ENCODE measurements at places on chromosomes 11 and 22.
A peak's percentile ranks its signal among the peaks of the same experiment; 100 is the strongest.

GRCh38 chr22:33232071-33232470 is 173.9 kb upstream of the SYN3 start:
- no peak for DNase-seq

- DNase-seq = no peak
Measured at GRCh38 chr11:127061947-127062346, 61.4 kb upstream of the KIRREL3 start.

DNA sequence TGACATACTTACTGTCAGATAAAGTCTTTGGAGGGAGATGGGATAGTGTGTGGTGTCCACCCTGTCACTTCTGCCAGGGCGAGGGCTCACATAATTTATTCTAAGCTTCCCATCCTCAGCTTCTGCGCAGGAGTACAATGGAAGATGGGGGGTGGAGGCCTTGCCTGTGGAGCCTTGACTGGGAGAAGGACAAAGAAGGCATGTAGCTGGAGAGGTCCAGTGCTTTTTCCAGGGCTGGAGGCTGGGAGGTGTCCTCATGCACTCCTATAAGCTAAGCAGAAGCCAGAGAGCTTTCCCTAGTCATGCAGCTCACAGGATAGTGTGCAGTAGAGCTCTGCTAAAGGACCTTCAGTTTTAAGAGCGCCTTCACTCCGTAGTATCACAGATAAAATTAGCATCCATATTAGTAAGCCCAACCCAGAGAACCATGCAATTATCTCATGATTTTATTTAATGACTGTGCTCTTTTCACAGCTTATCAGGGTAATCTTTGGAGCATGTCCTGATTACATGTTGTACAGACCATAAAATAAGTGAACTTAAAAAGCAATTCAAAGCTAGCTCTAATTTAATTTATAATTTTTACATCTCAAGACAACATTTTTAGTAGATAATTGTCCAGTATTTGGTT is 148.3 kb downstream of the TEAD1 start:
- DNase-seq = no peak

DNA sequence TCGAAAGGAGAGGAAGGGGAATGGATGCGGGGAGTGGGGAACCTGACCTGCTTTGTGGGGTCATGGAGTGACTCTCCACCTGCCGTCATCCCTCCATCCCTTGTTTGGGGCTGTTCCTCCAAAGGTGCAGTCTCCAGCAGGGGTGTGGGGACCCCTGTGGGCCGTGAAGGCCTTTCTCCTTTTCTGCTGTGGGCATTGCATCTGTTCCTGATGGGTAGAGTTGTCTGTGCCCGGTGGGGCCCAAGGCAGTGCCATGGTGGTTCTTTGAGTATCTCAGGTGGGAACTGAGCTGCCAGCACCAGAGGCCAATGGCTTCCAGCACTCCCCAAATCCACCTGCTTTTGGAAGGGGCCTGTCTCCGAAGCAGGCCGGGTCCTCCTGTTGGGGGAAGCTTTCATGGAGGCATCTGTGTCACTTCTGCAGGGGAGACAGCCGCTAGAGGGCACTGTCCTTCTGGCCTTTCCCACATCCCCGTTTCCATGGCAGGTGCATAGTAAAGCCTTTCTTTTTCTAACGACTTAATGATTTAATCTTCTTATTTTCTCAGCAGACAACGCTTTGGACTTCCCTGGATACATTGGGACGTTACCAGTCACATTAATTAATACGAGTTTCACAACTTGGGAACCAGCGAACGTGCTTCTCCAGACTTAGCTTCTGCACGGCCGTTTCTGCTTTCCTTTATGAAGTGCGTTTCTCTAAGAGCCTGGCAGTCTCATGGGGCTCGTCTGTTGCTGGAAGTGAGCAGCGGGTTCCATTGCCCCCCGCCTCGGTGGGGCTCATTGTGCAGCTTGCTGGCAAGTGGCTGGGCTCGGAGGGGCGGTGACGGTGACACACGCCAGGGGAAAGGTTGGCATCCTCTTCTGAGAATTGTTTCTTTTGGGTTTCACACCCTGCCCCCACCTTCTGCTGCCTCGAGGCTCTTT is 57.1 kb downstream of the PARVB start:
- peak; percentile 73 for DNase-seq

DNA sequence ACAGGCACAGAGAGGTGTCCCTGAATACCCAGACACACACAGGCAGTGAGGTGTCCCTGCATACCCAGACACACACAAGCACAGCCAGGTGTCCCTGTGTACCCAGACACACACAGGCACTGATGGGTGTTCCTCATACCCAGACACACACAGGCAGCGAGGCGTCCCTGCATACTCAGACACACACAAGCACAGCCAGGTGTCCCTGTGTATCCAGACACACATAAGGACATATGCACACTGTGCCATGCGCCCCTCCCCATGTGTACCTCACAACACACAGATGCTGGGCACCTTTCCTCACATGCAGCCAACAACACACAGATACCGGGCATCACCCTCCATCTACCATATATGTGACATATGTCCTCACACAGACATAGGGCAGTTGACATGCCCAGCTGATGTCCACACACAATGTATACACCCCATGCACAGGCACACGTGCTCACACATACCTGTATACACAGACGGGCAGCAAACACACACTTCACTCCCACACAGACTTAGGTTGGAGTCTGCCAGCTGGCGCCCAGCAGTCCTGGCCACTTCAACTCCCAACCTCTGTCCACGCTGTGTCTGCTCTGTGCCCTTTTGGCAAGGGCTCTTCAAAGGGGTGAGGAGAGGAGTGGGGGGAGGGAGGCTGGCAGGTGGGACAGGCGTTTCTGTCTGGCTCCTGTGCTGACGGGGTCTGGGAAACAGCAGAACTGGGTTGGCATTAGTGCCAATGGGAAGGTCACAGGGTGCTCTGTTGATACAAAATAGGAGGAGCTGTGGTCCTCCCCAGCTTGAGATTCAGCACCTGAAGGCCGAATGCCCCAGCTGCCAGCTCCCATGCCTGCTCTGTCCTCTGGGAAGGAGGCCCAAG is 69.4 kb upstream of the ALX4 start:
- no peak for DNase-seq

GRCh38 chr11:97354576-97354975 is 964.8 kb downstream of the JRKL start:
- DNase-seq = no peak

GRCh38 chr11:104812103-104812788 is 86.0 kb downstream of the CASP12 start:
- no peak for DNase-seq

- no peak for DNase-seq
Measured at GRCh38 chr22:22348127-22348814, 103.7 kb downstream of the VPREB1 start.

GRCh38 chr11:119608201-119608600 is 120.8 kb downstream of the NECTIN1 start:
- no peak for DNase-seq

DNA sequence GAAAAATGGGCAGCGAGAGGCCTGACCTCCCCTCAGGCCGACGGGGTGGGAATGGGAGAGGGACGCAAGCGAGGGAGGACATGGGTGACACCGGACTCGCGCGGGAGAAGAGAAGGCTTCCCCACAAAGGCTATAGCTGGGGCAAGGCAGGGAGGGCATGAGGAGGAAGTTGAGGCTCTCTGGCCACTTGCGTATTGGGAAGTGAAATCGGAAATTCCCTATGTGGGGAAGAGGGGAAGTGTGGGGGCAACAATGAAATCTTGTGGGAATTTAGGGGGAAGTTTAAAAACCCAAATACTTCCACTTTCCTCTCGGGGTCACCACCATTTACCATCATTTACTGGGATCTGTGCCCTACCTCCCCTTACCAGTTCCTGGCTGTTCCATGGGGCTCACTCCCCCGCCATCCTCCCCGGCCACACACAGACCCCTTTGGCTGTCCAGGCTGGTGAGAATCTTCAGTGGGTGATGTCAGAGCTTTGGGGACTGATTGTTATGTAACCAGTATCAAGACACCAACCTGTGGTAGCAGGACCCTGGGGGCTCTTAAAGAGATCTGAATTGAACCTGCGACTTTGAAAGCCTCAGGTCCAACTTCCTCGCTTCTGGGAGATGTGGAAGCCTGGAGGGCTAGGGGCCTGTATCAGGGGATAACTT is 951 bp upstream of the EHD1 start:
- peak; percentile 76 for DNase-seq

DNA sequence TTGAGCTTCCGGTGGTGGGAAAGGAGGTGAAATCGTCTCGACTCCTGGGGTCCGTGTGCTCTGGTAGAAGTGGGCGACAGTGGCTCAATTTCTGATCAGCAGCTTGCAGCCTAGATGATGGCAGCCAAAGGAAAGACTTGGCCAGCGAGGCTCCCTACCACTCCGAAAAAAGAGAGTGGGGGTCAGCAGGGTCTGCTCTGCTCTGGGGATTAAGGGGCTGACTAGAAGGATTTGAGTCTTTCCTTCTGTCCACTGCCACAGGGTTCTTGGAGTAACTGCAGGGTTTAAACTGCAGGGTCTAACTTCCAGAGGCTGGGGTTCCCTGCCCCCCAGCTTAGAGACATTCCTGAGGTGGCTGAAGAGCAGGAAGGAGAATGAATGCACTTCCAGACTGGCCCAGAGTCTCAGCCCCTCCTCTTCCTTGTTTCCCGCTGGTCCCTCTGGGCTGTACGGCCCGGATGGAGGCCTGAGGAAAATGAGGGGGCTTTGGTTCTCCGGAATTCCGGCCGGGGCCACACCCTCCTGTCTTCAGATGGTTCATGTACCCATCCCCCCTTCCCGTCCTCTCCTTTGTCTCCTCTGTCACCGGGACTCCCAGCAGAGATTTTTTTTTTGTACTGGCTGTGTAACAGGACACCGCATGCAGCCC is 907 bp downstream of the SERPINH1 start:
- no peak for DNase-seq

DNA sequence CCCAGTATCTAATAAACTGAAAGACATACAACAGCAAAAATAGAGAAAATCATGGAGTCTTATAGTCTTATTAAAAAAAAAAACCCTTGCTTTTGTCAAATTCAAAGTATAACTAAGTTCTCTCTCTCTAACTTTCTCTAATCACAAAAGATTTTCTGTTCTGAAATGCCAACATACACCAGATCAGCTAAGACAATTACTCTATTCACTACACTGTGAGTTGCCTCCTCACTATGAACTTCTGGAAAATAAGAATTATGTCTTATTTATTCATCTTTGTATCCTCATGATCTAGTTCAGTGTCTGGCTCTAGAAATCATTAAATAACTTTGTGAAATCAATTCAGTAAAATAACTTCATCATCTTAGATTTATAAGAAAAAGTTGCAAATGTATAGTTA is 12.7 kb downstream of the FAM76B start:
- DNase-seq = no peak

- DNase-seq = peak; percentile 27
Measured at GRCh38 chr11:8285796-8286195, 22.1 kb upstream of the LMO1 start.

- DNase-seq = no peak
Measured at GRCh38 chr11:16976379-16976778, 37.8 kb downstream of the PLEKHA7 start.

GRCh38 chr11:82738091-82738490 is 4.4 kb upstream of the FAM181B start:
- no peak for DNase-seq

DNA sequence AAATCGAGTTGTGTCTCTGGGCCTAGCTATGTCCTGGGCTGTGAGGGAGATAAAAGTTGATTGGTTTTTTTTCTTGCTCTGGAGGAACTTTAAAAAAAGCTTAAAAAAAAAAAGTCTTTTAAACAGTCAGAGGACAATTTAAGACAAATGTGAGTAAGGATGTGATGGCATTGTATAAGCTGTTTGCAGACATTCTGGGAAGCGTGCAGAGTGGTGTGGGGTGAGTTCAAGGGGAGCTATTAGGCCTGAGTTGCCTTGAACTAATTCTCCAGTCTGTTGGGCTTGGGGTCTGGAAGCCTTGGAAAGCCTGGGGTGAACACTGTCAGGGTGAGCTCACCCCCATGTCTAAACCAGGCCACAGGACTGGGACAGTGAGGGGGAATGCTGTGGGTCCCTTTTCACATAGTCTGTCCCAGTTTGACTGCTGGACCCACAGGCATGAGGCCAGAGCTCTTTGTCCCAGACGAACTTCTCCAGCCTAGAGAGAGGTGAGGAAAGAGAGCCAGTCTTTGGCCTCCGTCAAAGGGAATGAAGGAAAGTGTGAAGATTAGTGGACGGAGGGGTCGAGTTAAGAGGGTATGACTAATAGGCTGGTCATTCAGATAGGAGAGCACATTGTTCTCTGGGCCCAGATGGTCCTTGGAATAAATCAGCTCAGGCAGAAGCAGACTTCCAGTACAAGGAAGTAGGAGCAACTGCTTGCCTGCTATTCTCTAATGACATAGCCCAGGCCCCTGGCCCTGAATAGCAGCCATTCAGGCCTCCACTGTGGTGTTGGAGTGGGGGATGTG is 76.4 kb upstream of the NNMT start:
- DNase-seq = no peak

- no peak for DNase-seq
Measured at GRCh38 chr22:22847241-22847640, 40.4 kb upstream of the IGLL5 start.

GRCh38 chr11:61528114-61528513 is 19.6 kb downstream of the LRRC10B start:
- DNase-seq = no peak

DNA sequence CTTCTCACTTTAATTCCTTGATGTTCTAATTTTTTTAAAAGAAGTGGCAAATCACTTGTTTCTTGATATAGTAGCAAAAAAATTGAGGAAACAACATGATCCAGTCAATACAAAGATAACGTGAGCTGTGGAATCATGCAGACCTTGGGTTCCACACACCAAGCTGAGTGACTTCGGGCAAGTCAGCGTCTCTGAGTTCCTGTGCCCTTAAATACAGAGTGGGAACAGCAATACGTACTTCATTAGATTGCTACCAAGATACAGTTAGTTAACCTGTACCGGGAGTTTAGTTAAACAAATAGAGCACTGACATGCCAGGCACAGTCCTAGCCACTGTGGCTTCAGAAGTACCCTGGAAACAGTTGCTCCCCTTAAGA is 58.5 kb downstream of the PPP2R1B start:
- DNase-seq = no peak

GRCh38 chr11:31826536-31827438 is 15.7 kb upstream of the PAX6 start:
- no peak for DNase-seq

- DNase-seq = no peak
Measured at GRCh38 chr22:27851974-27852746, 50.6 kb upstream of the MN1 start.

DNA sequence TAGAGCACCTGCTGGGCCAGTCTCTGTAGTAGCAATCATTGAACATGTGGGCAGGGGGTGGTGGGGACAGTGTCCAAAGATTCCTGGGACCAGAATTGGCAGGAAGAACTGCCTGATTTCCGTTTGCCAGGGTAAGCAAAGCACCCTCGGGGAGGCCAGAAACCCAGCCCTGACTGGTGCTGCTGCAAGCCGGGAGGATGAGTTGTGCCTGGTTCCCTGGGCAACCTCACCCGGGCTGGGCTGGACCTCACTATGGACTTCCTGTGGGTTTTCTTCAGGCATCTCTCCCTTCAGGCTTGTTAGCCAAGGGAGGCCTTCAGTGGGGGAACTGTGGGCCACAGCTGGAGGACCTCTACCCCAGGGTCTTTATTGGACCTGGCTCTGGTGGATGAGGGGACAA is 8.0 kb upstream of the POU2F3 start:
- DNase-seq = no peak

Measured in tibial artery (tissue), 4 donors.